M059J (cell line): ENCODE measurements at places on chromosomes 2 and 18.

DNA sequence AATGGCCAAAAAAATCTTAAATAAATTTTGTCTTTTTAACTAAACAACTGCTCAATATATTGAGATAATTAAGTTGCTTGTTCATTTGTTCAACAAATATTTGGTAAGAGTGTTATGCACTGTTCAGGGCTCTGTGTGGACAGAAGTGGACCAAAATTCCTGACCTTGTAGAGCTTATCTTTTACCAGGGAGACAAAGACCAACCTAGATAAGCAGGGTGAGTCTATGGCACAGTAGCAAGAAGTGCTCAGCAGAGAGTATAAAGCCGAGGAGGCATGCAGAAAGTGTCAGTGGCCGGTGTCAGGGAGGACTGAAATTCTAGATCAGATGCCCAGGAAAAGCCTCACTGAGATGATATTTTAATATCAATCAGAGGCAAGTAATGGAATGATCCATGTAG, 2.6 kb downstream of the RAB27B start:
- no peak for DNase-seq

GRCh38 chr2:95315801-95316411, 18.8 kb downstream of the KCNIP3 start:
- DNase-seq, result peak; percentile 98

DNA sequence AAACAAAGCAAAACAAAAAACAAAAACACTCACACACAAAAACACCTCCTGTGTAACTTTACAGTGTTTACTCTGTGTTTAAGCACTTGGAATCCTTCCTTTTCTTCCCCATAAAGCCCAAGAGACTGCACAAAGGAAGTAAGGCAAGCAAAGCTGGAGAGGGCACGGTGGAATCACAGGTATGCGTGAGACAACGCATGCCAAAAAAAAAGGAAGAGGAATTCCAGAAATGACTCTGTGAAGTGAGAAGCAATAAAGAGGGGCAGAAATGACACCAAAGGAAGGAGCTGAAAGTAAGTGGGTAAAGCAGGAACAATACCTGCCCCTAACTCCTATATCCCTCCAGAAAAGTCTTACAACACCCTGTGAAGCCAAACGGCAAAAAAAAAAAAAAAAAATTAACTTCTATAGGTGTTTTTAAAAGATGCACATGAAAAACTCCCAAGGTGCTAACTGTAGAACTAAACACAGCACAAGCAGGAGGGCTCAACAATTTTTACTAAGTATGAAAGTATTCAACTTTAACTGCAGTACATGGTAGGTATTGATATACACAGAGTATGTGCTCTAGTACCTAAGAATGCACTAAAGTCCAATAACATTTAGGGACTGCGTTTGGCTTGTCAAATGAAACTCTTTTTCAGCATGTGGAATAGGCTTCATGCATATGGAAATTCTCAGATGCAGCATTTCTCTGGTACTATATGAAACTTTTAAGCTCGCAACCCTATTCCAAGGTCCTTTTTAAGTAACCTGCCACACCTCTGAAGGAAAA, 9.1 kb downstream of the RND3 start:
- peak; percentile 71 for DNase-seq

DNA sequence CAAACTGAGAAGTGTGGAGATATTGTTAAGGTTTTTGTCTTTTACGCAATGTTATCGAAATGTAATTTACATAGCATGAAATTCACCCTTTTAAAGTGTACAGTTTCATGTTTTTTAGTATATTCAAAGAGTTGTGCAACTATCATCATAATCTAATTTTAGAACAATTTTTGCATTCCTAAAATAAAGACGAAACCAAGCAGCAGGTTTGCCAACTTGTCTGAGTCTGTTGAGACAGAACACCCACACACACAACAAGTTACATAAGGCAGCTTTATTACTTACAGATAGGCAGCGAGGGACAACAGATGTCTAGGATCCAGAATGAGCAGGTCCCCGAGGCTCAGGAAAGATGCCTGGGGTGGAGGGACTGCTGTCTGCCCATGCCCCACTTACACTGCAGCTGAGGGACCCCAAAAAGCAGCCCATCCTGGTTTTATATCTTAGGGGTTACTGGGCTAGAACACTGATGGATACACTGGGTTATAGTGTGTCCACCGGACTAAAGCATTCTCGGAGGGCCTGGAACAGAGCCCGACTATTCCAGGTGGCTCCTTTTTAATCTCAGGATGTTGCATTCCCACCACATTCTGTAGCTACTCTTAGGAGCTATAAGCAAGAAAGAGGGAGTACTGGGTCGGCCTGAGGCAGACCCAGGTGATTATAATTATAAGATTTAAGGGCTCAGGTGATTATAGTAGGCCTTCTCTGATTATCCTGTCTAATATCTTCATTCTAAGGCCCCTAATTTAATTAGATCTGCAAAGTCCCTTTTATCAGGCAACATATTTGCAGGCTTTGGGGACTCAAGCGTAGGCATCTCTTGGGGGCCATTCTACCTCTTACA, 150.2 kb upstream of the DOK6 start:
- DNase-seq, result no peak
